ENCODE measurements at places on chromosomes 2 and 18. TPM values are rescaled to one million over a fixed set of nuclear protein-coding genes. Genes with fewer than 3 reads are reported as not detected.
A peak's percentile ranks its signal among the peaks of the same experiment; 100 is the strongest.

GRCh38 chr18:46555724-46556123, 101.3 kb downstream of the LOXHD1 start:
- DNase-seq, result no peak

DNA sequence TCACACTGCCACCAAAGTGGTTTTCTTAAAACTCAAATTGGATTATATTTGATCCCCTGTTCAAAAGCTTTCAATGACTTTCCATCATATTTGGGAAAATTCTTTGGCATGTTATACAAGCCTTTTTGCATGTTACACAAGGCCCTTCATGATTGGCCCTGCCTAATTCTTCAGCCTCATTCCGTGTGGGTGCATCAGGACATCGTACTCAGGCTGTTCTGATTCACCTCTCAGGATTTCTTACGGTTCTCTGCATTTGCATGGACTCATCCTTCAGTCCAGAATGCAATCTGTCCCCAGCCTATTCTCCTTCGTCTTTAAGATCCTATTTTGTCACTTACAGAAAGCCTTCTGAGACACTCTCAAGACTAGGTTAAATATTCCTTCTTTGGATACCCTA, 107.8 kb downstream of the LYPD1 start:
- DNase-seq, result no peak

- DNase-seq, result no peak
These were observed 89.2 kb downstream of the FAM124B start for GRCh38 chr2:224312741-224313140.

HADHB gene
- total RNA-seq, result 14.7 TPM

DNA sequence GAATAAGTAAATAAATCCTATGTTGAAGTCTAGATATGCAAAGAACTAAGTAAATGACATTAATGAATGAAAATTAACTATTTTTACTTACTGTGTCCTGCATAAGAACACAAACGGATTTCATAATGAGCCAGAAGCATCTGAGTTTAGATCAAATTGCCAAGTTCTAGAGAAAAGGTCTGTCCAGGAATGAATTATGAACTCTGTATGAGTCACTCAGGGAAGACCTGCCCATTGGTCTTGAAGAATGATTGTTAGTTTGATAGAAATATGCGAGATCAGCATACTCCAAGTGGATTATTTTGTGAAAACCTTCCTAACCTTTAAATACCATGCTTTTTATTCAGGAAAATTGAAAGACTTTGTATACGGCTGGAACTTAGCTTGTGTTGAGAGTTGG, 189.5 kb downstream of the DOK6 start:
- DNase-seq, result no peak

DNA sequence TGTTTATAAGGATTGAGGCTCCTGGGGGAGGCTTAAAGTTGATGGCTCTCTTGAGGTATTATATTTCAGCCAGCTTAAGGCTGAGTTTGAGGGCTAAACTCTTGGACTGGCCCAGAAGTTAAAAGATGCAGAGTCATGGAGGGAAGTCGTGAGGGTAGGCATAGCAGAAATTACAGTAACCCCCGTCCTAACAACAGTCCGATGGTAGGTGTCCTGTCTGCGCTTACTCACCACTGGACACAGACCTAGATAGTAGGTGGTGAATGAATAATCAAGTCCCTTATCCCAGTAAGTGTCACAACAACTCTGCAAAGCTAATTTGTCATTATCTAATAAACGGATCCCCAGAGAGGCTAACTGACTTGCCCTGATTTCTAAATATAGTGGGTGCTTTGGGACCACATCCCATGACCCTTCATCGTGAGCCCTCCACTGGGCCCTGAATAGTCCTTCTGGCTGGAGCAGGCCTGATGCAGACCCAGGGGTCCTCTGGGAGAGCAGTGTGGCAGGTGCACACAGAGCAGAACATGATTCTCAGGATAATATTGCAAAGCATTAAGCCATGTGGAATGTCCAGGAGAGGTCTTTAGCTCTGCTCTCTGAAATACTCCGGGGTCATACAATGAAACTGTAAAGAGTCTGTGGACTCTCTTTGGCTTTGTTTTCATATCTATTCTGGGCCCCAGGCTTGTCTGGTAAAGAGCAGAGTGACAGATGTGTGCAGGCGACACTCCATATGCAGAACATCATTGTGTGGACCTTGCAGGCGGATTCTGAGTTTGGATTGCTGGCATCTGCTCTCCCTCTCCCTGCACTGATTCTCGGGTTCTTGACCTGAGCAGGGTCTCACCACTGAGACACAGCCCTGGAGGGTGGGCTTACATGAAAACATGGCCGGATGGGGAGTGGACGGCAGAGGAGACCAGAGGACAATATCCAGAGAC, 98.1 kb downstream of the RNF144A start:
- DNase-seq, result no peak

DNA sequence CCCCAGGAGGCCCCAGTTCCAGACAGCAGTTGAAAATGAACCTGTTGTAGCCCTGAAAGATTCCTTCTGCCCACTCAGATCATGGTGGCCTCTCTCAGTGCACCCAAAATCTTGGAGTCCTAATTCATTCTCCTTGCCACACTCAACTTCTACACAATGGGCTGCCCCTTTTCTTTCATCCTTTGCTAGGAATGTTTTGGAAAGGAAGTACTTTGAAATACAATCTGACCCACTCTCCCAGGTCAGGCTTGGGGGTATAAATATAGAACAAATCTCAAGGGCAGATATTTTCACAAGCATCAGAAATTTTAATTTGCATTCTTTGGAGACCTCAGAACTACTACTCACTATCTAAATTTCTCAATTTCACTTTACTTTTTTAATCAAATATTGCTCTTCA, 103.2 kb upstream of the SH3BP4 start:
- no peak for DNase-seq

DNA sequence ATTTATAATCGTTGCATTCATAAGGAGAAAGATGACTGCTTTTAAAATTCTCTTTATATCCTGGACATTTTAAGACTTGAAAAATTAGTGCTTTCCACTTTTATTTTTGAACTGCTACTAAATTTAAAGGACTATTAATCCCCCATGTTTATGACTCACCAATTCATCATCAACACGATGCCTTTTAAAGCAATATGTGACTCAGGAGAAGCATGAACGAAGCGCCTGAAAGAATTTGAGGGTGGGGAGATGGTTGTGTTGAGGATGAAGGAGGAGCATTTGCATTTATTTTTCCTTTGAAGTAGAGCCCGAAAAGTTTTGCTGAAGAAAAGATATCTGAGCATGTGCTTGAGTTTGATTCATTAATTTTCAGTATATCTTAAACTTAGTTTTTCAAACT, 192.2 kb upstream of the LRRTM1 start:
- no peak for DNase-seq

- no peak for DNase-seq
These were observed 13.0 kb downstream of the TEX44 start for GRCh38 chr2:231605607-231606091.

TMEFF2 gene
- total RNA-seq, result not detected

UPP2 gene
- not detected for total RNA-seq

SLC30A3 gene
- total RNA-seq, result not detected

DNA sequence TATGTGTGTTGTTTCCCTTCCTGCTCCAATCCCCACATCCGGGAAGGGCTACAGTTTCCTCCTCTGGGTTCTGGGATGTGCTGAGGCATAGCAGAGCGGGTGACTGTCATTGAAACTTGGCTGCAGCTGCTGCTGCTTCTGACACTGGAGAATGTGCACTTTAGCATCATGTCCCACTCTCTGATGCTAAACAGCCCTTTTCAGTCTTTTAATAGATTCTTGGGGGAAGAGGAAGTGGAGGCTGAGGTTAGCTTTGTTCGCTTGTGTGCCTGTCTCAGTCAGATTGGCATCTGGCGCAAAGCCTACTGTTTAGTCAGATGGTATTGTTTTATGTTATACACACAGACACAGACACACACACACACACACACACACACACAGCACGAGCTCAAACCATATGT, 136.5 kb upstream of the RND3 start:
- DNase-seq, result no peak

DNA sequence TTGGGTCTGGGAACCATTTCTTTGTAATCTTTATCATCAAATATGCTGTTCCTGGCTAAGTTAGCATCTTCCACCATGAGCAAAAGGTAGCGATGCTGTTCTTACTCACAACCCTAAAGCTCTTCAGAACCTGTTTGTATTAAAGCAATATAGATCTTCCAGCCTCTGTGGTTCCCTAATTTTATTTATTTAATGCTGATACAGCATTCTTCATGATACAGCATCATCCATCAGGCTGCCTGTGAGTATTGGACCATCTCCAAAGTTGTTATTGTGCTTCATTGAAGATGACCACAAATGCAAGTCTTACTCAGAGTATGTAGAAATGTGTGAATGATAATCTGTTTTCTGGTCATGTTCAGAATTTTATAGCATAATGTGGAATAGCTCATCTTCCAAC, 40.9 kb upstream of the CTLA4 start:
- DNase-seq, result no peak

CHN1 gene
- total RNA-seq, result 52.7 TPM

- DNase-seq, result peak; percentile 22
These were observed 84.6 kb downstream of the COLEC12 start for GRCh38 chr18:415617-416612.

FBXO11 gene
- 42.9 TPM for total RNA-seq

ATP8B1 gene
- total RNA-seq, result 3.4 TPM
